ENCODE measurements at places on chromosomes 7 and 10.

- DNase-seq: no peak
Observed at GRCh38 chr7:107803009-107803610, at the start of gene SLC26A3. Gene SLC26A3, minus strand, starts transcription at chr7:107803223. Its CDS starts 8,714 bp downstream, at chr7:107794509.

DNA sequence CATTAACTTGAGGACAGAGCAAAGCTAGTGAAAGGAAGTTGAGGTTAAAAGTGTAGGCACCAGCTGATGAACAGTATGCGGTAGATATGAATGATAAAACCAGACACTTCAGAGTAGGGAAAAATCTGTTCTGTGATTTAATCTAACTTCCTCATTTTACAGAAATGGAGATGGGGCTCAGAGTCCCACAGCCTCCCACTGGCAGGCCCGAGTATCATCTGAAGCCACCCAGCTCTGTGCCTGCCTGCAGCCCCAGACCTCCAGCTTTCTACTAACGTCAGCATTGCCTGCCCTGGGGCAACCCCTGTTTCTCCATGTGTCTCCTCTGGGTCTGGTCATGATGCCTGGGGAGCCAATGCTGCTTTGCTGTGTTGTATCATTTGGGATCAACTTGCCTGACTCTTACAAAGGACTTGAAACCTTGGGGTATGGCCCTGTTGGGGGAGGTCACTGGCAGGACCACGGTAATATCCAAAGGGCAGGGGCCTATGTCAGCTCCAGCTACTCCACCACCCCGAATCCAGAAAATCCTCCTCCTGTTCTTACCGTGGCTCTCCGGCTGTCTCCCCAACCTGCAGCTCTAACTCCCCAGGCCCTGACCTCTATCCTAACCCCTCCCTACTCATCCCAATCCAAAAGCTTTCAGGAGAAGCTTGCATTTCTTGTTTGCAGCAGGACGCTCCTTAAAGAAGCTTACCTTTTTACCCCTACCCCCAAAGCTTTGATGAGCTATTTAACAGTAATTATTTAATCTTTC is 56.2 kb upstream of the NPY start:
- peak; percentile 22 for DNase-seq

DNA sequence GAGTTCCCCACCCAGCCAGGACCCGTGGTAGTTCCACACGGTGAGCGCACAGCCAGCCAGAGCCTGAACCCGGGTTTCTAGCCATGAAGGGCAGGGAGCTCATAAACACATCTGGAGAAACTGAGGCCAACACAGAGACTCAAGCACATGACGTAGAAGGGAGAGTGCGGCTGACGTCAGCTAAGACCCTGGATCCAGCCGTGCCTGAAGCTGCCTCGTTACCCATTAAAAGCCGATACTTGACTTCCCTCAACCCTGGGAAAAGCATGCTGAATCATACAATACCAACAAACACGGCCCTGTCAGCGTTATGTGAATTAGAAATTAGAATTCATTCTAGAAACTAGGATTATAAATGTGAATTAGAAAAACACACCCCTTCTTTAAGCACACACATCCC is 65.2 kb upstream of the PDGFA start:
- DNase-seq: no peak

DNA sequence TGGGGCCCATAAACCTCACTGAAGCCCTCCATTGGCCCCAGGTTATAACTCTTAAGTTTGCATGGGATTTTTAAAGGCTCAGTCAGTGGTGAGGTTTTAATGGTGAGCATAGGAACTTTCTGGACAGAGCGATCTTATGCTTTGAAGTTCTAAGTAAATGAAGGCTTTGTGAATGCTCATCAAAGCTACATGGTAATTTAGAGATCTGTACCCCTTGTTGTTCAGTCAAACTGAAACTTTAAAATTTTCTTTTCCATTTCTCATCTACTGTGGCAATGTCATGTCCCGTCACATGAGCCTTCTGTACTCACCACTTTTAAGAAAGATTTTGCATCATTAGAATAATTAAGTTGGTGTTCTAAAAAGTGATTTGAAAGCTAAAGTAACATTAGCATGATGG is 39.9 kb downstream of the CHN2 start:
- no peak for DNase-seq

- no peak for DNase-seq
Observed at GRCh38 chr7:42138691-42139090, 98.3 kb downstream of the GLI3 start.

DNA sequence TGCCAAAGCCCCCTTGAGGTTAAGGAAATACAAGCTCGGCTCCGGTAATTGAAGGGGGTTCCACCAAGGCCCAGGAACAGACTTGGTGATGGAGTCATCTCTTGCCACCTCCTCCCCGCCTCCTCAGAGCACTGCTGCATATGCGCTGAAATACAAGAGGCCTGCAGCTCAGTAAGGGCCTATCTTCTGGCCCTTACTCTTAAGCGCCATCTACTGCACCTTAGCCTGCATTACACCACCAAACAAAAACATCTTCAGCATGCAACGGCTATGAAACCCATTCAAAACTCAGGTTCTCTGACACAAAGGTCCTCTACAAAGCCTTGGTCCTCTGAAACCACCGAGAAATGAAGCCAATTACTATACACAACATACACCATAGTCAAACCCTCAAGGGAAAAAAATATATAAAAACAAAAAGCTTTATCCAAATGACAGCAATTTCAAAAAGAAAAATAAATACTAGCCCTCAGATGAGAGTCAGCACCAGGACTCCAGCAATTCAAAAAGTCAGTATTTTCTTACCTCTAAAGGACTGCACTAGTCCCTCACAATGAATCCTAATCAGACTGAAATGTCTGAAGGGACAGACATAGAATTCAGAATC is 176.8 kb upstream of the TBX20 start:
- no peak for DNase-seq

GRCh38 chr10:15744217-15744865 is 24.6 kb upstream of the ITGA8 start:
- DNase-seq: peak; percentile 23
